ENCODE measurements at places on chromosomes 6 and 20.

DNA sequence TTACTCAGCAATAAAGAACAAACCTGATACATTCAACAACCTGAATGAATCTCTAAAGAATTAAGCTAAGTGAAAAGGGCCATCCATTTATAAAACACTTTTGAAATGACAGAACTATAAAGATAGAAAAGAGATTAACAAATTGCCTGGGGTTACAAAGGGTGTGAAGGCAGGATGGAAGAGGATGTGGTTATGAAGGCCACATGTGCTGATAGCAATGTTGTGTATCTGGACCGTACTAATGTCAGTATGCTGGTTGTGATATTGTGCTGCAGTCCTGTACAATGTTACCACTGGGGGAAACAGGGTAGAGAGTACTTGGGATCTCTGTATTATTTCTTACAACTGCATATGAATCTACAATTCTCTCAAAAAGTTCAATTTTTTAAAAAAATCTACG lies 36.4 kb downstream of the ELOVL5 start:
- DNase-seq: no peak

DNA sequence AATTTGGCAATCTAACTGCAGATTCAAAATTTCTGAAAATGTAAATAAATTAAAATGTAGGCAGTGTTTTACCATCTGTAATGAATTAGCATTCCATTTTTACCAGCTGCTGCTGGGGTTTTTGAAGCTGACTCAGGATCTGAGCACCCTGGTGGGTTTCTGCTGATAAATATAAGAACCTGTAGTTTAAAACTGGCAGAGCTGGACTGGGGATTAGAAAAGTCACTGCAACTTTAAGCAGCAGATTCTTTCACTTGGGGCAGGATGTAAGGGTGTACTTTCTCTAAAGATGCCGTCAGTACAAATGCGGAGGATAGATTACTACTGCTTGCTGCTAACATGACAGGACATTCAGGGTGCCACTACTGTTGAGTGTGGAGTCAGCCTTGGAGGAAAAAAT lies 341.8 kb downstream of the CDKAL1 start:
- peak; percentile 86 for DNase-seq

DNA sequence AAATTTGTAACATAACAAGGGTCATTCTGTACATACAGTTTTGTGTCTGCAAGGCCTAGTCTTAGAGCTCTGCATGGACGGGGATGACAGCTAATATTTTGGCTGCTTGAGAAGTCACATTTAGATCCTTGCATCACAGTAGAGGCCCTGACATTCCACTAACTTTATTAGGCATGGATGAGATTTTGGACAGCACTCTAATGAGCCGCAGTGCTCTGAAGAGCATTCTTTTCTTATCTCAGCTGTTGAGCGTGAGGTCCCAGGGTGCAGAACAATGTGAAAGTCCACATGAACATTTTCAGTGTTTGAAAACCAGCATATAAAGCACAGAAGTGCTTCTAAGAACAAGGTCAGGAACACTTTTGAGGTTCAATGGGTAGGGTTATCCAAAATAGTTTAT lies 58.9 kb downstream of the IPCEF1 start:
- DNase-seq: peak; percentile 28

DNA sequence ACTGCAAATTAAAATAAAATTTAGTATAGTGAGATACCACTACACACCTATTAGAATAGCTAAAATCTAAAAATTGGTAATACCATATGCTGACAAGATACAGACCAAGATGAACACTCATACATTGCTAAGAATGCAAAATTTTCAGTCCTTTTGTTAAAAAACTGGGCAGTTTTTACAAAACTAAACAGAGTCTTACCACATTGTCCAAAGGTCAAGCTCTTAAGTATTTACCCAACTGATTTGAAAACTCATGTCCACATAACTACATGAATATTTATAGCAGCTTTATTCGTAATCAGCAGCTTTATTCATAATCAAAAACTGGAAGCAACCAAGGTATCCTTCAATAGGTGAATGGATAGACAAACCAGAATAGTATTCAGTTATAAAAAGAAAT lies 10.0 kb downstream of the POLR3F start:
- DNase-seq: no peak

DNA sequence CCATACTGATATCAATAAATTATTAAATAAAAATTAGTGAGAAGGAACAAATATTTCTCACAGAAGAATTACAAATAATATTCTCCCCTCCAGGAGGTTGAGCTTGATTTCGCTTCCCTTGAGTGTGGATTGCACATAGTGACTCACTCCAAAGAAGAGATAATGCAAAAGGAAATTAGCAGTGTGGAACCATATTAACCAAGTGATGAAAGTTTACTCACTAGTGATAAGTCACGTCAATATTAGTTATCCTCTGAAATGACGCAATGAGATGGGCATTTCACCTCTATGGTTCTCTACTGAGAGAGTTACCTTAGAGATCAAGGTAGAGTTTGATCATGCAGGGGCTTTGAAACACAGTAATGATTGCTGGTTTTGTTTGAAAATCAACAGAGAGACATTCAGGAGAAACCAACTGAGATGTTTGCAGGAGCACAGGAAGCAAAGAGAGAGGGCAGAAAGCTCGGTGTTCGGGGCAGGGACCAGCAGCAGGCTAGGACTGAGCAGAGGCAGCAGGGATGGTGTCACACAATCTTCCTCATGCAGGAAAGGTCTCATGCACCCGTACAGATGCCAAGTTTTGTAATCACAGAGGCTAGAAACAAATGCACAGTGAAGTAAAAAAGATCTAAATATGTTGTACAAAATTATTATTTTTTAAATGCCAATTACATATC lies 634.5 kb downstream of the QKI start:
- peak; percentile 7 for DNase-seq

GRCh38 chr6:138406443-138406842 lies 2.4 kb downstream of the HEBP2 start:
- DNase-seq: no peak

- DNase-seq: no peak
Observed at GRCh38 chr6:133408543-133408942, 167.4 kb downstream of the EYA4 start.

DNA sequence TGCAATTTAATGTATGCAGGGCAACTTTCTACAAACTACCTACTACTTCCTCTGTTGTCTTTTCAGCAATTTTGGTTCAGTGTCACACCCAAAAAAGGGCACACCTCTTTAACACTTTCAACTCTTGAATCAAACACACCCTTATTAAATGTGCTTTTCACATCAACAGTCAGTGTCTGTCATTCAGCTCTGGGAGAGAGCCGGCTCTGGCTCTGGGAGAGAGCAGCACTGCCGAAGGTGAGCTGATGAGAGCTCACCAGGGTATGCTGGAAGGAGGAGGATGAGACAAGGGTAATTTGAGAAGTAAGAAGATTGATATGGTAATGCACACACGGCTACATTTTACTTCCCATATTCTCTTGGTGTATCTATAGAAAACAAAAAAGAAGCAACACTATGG lies 134.3 kb downstream of the RTN4IP1 start:
- DNase-seq: no peak

DNA sequence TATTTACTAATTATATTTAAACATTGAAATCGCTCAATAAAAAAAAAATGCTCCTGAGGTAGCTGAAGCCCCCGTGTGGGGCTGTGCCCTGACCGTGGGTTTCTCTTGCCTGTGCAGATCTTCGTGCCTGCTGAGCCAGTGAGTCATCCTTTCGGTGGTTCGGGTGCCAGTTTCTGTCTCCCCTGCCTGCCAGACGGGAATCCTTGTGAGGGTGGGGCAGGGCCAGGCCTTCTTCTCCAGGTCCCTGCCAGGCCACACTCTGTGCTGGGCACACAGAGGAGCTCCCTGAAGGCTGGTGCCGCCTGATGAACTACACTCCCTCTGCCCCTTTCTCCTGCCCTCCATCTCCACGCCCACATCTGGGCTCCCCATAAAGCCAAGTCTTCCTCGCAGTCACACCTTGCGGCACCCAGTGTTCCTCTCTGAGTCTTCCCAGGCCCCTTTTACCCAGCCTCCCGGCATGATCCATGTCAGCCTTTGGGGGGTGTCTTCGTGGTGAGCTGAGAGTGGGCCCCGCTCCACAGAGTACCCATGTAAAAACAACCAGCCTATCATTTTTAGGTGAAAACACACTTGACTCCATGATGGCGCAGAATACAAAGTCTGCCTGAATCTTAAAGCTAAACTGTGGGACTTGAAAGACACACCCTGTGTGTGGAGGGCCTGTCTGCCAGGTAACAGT lies 19.3 kb downstream of the FGD2 start:
- DNase-seq: peak; percentile 65

- DNase-seq: no peak
Observed at GRCh38 chr6:87351583-87351982, 7.0 kb downstream of the C6orf163 start.

- DNase-seq: no peak
Observed at GRCh38 chr6:48610846-48611245, 499.8 kb upstream of the PTCHD4 start.

GRCh38 chr20:58822149-58822548 lies 28.6 kb downstream of the GNAS-AS1 start:
- DNase-seq: no peak

DNA sequence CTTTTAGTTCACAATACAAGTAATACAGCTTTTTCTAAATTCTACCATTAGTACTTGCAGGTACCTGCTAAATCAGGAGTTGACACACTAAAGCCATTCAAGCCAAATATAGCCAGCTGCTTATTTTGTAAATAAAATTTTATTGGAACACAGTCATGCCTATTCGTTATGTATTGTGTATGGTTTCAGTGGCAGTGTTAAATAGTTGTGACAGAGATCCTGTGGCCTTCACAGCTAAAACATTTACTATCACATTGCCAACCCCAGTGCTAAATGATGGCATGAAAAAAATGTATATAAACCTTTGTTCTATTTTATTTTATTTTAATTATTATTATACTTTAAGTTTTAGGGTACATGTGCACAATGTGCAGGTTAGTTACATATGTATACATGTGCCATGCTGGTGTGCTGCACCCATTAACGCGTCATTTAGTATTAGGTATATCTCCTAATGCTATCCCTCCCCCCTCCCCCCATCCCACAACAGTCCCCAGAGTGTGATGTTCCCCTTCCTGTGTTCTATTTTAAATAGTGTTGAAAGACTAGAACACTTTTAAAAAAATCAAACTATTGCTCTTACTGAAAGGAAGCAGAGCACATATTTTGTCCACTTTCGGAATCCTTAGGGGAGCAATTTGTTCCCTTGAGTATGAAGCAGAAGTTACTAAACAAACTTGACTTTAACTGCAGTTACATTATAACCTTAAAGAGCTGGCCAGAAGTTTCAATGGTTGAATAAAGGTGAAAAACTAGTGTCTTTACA lies 115.7 kb downstream of the PRIM2 start:
- DNase-seq: peak; percentile 25

- no peak for DNase-seq
Observed at GRCh38 chr6:150732765-150733539, 132.6 kb upstream of the MTHFD1L start.

DNA sequence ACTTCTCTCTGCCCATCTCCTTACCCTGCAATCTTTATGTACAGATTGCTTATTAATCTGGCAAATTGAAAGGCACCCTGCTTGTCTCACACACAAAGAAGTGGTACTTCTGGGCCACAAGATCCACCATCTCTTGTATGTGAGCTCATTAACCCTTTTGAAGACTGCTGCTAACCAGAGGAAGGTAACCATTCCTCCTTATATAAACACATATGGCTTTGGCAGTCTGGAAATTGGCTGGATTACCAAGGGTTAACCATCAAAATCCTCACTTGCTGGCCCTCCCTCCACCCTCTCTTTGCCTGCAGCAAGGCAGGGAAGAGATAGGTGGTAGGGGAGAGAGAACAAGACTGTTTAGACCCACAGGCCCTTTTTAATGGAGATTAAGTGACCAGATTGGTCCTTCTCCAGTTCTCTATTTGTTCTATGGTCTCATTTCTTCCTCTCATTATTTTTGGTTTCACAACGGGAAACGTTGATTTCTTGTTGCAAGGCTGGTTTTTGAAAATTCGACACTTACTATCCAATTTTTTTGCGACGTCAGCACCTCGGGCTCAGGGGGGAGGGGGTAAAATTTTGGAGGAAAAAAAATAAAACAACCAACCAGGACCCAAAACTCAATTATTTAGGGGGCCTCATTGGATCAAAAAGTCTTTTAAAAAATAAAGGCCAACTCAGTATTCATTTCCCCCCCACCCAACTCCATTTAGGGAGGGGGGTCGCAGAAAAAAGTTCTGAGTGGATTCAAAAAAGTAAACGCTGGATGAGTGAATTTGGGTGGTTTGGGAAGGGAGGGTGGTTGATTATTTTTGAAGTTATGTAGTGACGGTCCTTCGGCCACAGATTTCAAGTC lies 859 bp downstream of the PPP1R10 start:
- DNase-seq: peak; percentile 39

DNA sequence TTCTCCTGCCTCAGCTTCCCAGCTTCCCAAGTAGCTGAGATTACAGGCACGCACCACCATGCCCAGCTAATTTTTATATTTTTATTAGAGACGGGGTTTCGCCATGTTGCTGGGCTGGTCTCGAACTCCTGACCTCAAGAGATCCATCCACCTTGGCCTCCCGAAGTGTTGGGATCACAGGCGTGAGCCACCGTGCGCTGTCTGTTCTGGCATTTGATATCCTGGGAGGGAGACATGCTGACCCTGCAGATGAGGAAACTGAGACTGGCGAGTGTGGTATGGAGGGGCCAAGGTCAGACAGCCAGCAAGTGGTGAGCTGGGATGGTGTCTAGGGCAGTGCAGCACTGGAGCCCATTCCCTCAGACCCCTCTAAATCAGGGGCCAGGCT lies 44.6 kb downstream of the SRC start:
- DNase-seq: no peak

DNA sequence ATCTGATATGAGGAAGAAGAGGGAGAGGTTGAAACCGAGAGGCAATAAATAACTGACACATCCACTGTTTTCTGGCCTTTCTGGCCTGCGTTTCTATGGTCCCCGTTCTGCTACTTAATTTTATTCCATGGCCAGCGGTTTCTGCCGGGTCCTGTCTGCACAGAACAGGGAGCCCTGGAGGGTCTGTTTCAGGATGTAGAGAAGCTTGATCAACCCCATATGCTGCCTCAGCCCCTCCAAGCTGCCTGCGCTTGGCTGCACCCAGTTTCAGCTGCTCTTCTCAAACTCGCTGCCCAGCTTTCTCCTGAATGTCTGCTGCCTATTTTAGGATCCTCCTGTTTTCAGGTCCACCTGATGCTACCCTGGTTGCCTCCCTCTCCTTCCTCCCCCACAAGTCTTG lies 18.5 kb upstream of the PACSIN1 start:
- no peak for DNase-seq

GRCh38 chr6:63023726-63024125 lies 187.5 kb upstream of the FKBP1C start:
- no peak for DNase-seq

GRCh38 chr6:21648475-21649050 lies 55.0 kb downstream of the SOX4 start:
- DNase-seq: no peak

GRCh38 chr6:44456070-44456965 lies 68.8 kb downstream of the CDC5L start:
- DNase-seq: peak; percentile 62

DNA sequence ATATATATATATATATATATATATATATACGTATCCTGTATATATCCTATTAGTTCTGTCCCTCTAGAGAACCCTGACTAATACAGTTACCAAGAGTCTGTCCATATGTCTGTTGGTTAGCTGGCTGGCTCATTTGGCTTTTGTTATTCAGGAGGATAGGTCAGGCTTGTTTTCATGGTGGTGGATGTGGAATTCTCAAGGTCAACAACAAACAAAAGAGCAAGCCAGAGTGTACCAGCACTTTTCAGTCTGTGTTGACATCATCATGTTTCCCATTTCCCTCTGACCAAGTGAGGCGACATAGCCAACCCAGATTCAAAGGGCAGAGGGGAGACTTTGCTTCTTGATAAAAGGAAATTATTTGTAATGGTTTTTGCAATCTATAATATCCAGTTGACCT lies 88.5 kb upstream of the PTCHD4 start:
- no peak for DNase-seq

- DNase-seq: peak; percentile 14
Observed at GRCh38 chr6:158737710-158738615, 81.2 kb downstream of the EZR start.
